Right ventricle myocardium inferior (tissue), 1 donor: ENCODE measurements at places on chromosomes 12 and 14. TPM values are rescaled to one million over a fixed set of nuclear protein-coding genes. Genes with fewer than 3 reads are reported as not detected.

DNA sequence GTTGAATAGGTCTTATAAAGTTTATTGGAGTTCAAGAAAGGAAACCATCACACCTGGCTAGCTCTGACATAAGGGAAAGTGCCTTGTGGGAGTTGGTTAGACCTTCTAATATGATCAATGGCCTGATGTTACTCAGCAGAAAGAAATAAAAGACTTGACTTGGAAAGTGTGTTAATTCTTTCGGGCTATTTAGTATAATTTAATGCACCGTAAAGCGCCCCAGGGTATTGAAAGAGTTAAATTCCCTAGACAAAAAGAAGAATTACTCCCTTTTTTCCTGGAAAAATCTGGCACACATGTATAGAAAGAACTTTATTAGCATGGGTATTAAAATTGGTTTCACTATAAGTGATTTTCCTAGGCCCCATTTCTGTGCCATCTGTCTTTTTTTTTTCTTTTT, 1125.7 kb upstream of the FLRT2 start:
- no peak for DNase-seq

DNA sequence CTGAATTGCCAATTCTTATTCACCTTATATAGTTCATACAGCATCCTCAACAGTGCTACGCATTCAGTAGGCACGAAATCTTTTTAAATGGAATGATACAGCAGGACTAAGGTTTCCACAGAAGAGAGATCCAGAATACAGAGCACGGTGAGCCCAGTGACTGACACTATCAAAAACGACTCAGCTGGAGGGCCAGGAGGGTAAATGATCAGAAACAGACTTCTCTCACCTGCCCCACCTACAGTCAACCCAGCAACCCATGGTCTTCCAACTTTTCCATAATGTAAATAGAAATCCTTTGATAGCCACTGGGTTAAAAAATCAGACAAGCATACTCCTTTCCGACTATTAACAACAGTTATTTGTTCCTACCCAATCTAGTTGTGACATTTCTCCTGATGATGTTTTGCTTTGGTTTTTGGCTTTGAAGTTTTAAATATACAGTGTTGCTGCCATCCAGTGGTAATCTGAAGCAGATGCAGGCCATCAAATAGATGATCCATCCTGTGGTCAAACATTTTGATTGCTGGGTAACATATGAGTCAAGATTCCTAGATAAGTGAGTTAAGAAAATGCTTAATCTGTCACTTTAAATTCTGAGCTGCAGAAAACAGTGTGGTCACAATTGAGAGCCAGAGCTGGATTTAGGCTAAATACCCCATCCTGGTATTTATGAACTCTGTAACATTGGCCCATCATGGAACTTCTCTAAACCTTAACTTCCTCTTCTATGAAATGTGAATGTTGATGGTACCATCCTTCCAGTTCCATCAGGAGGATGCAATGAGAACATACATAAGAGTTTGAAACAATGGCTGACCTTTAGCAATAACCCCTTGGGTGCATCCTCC, 42.0 kb downstream of the GPHB5 start:
- no peak for DNase-seq

CMKLR1 gene
- 10.6 TPM for total RNA-seq

DNA sequence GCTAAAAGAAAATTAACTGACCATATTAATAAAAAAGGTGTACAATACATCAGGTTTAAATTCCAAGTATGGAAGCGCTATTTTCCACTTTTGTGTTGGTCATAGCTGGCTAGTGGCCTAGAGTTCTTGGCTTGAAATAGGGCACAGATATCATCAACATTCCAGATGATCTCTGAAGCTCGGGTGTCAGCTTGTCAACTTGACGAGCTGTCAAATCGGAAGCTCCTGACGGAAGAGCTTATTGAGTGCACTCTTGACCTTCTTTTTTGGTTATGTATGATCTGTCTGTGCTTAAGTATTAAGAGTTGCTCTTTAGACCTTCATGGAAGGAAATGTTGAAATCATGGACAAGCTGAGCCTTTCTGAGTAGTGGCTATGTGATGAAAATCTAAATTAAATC, 177.9 kb downstream of the APAF1 start:
- no peak for DNase-seq

DNA sequence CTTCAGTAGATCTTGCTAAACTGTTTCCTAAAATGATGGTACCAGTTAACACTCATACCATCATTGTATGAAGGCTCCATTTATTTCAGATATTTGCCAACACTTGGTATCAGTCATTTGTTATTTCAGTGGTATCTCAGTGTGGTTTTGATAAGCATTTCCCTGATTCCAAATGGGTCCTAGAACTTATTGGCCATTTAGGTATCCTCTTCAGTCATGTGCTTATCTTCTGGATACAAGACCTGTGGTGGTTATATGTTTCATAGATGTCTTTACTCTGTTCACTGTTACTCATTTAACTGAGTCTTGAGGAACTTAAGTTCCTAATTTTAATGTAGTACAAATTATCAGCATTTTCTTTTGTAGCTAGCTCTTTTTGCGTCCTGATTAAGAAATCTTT, 13.5 kb downstream of the SINHCAF start:
- DNase-seq, result no peak

- DNase-seq, result no peak
These were observed 199.2 kb downstream of the CRADD start for GRCh38 chr12:93876360-93876759.

GRCh38 chr12:32893043-32893442, 3.5 kb downstream of the PKP2 start:
- no peak for DNase-seq

DDN gene
- 0.49 TPM for total RNA-seq

GRCh38 chr12:53428741-53429140, 5.1 kb downstream of the AMHR2 start:
- DNase-seq, result no peak

DNA sequence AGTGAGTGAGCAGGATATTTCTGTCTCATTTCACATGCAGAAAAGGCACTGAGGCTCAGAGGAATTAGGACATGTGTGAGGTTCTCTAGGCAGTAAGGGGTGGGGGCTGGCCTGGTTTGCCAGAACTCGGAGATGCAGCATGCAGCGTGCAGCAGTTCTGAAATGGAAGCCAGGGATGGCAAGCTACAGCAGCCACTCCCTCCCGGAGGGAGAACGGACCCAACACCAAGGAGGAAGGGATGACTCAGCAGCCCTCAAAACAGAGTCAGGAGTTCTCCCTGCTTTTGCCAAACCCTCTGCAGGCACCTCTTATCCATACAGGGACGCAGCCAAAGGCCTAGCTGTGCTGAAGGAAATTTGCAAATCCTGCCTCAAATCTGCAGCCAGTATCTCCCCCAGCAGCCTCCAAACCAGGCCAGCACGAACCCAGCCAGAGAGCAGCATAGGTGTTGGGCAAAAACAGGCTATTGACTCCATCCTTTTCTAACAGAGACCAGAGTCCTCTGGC, 10.3 kb upstream of the SERPINA3 start:
- peak; percentile 84 for DNase-seq
